Activated CD4-positive, alpha-beta T cell treated with anti-CD3 and anti-CD28 coated beads for 1 hour (primary cell): ENCODE measurements at places on chromosomes 7 and 10.

DNA sequence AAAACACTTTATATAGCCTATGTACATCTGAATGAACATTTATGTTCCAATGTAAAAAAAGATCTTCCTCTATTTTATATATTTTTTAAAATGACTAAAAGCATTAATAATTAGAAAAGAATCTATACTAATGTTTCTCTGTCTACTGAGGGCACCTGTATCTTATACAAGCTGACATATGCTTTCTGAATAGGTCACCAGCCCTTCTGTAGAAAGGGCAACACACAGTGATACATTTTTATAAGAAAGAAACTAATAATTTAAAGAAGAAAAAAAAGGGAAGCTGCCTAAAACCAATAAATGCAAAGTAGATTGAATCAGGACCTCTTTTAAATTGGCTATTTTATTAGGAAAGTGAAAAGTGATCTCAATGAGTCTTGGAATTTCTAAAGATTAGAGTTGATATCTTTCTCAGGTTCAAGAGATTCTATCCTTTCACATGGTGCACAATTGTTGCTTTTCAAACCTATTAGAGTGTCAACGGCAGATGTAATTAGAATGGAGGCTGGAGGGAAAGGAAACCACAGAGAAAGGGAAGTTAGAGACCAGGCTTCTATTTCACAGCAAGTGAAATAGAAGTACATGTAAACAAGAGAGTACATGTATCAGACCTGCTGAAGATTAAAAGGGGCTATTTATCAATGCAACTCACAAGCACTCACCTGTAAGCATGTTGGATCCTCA is 6.3 kb downstream of the MTPN start:
- DNase-seq = no peak

DNA sequence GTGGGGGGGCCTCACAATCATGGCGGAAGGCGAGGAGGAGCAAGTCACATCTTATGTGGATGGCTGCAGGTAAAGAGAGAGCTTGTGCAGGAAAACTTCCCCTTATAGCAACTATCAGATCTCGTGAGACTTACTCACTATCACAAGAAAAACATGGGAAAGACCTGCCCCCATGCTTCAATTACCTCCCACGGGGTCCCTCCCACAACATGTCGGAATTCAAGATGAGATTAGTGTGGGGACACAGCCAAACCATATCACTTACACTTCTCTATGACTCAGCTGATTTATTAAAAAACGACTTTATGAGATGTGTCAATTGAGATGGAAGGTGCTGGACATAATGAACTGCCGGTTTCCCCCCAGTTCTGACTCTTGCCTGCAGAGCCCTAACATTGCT is 23.8 kb upstream of the CHN2 start:
- DNase-seq = no peak

- DNase-seq = no peak
Observed at GRCh38 chr7:40749877-40750276, 615.1 kb downstream of the SUGCT start.

DNA sequence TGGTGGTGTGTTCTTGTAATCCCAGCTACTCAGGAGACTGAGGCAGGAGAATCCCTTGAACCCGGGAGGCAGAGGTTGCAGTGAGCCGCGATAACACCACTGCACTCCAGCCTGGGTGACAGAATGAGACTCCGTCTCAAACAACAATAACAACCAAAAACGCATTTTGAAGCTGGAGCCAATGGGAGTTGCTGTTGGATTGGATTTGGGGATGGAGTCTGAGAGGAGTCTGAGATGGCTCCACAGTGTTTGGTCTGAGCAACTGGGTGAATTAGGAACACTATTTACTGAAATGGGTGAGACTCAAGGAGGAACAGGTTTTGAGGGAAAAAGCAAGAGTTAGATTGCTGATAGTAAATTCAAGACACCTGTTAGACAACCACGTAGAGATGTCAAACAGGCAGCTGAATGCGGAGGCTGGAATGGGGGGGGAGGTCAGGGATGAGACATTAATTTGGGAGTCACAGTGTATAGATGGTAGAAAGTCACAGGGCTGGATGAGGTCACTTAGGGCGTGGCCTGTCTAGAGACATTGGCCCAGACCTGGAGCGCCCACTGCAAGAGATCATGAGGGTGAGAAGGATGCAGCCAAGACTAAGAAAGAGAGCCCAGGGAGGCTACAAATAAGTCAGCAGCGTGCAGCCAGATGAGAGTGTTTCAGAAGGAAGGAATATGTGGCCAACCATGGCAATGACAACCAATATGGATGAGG is 56.4 kb downstream of the CYCS start:
- no peak for DNase-seq

DNA sequence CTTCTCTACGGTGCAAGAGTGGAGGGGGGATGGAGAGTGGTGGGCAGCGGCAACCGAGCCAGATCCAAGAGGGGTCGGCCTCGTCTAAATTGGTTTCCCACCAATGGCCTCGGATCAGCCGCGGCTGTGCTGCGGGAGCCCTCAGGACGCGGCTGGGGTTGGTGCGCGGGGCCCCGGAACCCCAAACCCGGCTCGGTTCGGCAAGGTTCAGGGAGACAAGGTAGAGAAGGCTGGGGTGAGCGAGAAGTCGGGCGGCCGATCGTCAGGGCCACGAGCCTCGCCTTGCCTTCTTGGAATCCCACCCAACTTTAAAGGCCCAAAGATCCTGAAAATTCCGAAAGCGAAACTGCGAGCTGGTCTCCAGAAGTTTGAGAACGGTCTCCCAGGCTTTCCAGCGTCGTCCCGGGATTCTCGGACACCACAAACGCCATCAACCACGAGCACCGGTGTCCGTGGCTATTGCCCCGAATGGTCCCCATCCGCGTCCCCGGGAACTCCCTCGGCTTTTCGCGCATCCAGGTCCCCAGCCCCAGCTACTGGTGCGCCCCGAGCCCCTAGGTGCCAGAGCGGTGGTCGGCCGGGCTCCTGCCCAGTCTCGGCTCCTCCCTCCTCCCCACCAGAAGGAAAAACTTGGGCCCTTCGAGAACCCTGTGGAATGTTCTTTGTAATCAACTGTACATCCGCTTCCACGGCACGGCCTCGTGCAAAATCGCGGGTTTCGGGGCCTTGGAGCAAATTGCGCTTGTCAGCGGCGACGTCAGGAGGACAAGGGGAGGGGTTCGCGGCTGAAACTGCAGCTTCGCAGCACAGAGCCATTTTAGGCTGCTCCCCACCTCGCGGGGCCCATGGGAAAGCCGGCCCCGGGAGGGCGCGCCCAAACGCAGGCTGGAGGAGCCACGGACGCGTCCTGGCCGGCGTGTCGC is 3.2 kb downstream of the SFMBT2 start:
- peak; percentile 30 for DNase-seq

- no peak for DNase-seq
Observed at GRCh38 chr10:68721673-68722335, 765 bp downstream of the CCAR1 start.

- DNase-seq = no peak
Observed at GRCh38 chr10:107740962-107741690, 576.6 kb upstream of the SORCS1 start.

- DNase-seq = no peak
Observed at GRCh38 chr10:22754296-22754695, 39.9 kb upstream of the PIP4K2A start.

GRCh38 chr7:90777465-90777864 is 181.3 kb downstream of the CDK14 start:
- DNase-seq = no peak

DNA sequence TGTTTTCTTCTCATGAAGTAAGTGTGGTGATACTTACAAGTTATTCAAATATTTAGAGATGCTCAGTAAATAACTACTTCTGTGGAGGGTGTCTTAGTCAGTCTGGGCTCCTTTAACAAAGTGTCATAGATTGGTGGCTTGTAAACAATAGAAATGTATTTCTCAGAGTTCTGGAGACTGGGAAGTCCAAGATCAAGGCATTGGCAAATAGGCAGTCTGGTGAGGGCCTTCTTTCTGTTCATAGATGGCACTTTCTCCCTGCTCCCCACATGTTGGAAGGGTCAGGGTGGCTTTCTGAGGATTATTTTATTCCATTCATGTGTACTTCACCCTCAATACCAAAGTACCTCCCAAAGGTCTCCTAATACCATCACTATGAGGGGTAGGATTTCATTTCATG is 18.4 kb downstream of the RPA3 start:
- no peak for DNase-seq

GRCh38 chr7:22831602-22832305 is 9.1 kb upstream of the TOMM7 start:
- no peak for DNase-seq

- no peak for DNase-seq
Observed at GRCh38 chr7:50456371-50457123, 6.4 kb upstream of the FIGNL1 start.

DNA sequence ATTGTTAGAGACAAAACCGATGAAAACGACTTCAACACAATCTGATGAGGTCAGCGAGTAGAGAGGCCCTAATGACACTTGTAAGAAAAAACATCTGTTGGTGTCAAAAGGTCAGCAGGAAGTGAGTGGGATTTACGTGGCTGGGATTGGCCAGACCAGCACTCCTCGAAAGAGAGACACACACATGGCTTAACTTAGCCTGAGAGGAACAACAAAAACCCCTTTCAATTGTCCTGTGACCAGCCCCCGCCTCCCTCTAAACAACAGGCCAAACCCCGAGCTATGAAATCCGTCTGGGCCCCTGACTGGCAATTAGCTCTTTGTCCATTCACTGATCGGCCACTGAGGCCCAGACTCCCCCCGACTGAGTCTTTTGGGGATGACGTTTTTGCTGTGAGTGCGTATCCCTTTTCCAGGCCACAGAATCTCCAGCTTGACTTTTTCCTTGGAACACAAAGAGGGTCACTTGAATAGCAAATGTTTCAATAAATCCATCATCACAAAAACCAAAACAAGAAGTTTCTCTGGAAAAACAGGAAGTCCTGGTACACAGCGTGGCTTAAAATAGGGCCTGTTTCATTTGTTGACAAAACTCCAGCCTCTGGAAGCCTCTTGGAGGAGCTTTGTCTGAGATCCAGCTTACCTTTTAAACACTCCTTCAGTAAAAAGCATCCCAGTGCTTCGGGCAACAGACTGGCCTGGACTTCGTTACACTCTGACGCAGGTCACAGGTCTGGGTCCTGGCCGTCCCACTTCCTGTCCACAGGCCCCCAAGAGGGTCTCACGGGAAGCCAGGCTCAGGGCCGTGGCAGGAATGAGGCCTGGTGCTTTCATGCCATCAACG is 103.0 kb downstream of the CTBP2 start:
- DNase-seq = no peak

DNA sequence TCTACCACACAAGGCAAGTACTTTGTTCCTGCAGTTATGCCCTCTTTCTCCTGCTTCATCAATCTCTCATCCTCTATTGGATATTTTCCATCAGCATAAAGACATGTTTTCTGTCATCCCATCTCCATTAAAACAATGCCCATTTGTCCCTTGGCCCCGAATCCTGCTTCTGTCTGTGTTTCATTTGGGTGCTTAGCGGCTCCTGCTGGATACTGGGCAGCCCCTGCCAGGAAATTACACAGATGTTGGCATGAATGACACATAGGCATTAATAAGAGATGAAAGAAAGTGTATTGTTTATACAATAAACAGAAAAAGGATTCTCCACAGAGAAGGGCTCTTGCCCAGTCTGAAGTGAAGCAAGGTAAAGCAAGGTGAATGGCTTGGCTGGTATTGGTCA is 765.3 kb downstream of the REEP3 start:
- no peak for DNase-seq

GRCh38 chr10:112526139-112526538 is 79.1 kb downstream of the VTI1A start:
- DNase-seq = no peak

DNA sequence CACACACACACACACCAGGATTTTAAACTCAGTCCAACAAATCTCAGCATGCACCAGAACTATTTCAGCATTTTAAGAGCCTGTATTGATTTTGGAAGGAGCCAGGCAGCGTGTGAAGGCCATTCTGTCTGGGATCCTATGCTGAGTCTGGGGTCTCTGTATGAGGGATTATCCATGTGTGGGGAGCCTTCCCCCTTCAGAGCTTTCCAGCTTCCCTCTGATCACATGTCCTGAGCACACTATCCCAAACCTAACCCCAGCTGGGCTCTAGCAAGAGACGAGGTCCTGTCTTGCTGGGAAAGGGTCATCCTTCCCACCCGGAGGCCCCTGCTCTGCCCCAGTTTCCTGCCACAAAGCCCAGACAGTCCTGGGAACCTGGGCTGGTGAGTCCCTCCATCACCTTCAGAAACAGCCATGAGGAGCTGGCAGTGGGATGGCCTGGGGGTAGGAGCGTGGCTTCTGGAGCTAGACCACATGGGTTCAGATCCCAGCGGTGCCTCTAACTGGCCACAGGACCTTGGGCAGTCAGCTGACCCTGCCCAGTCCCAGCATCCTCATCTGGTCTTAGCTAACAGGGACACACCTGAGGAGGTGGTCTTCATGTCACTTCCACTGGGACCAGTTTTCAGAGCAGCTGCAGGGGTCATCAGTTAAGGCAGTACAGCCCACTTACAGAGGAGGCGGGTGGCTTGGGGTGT is 79.6 kb upstream of the RET start:
- DNase-seq = no peak

DNA sequence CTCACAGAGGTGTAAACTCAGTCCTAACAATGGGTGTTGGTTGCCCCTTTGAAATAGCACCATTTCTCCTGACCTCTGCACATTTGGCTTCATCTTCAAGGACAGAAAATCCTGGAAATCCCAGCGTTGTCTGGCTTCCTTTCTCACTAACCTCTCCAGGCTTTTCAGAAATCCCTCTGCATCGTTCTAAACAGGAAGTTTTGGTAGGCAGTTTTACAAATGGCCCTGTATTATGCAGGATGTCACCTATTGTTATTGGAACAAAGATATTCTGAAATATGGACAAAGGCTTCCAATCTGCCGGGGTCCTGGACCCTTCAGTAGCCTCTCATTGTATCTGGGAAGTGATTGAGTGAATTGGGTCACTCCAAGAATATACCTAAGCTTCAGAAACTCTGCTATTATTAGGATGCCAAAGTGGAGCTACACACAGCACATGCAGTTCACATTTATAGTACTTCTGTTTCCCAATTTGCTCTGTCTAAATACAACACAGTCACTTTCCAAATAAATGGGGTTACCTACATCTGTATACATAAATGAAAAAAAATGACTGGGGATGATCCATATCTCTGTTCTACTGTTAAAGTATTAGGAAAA is 134.8 kb upstream of the KLF6 start:
- no peak for DNase-seq

DNA sequence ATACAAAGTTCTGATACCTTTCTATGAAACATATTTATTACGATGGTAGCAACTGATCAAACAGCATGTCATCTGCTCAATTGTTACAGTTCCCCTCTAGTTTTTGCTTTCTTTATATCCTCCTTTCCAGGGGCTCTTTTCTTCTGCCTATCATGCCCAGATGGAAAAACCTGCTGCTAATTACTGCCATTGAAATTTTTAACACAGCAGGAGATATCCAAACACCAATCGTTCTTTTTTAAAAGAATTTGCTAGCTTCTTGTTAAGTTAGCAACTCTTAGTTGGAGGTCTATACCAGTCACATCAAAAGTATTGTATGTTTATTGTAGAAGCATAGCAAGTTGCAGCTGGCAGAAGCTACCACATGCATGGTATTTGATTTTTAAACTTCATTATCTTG is 768.5 kb downstream of the NXPH1 start:
- DNase-seq = no peak
